ENCODE measurements at places on chromosomes 6 and 20.

GRCh38 chr6:82775361-82775760, 290.3 kb downstream of the UBE3D start:
- DNase-seq: no peak

DNA sequence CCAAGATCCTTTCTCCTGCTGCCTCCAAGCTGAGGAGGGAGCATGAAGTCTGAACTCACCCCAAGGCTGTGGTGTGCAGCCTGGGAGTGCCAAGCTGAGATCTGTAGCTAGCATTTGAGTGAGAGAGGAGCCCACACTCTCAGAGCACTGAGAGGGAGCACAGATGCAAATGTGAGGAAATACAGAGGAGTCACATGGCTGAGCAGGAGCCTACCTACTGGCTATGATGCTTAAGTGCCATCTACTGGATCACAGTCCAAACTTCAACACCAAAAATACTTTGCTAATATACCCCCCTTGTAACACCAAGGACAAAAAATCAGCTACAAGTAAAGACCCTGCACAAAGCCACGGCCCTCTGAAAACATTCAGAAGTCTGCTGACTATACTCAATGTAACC, 94.4 kb upstream of the IMPG1 start:
- DNase-seq: no peak

GRCh38 chr20:12394786-12395185, 477.1 kb downstream of the BTBD3 start:
- no peak for DNase-seq

DNA sequence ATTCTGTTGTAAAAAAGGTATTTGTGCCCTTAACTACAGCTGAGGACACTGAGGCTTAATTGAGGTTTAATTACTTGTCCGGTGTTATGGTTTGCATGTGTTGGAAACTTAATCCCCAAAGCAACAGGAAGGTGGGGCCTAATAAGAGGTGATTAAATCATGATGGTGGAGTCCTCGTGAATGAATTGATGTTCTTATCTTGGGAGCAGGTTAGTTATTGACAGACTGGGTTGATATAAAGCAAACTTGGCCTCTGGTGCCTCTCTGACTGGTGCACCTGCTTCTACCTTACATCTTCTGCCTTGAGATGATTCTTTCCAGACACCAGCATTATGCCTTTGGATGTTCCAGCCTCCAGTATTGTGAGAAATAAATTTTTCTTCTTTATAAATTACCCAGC, 306.5 kb upstream of the HS3ST5 start:
- no peak for DNase-seq

DNA sequence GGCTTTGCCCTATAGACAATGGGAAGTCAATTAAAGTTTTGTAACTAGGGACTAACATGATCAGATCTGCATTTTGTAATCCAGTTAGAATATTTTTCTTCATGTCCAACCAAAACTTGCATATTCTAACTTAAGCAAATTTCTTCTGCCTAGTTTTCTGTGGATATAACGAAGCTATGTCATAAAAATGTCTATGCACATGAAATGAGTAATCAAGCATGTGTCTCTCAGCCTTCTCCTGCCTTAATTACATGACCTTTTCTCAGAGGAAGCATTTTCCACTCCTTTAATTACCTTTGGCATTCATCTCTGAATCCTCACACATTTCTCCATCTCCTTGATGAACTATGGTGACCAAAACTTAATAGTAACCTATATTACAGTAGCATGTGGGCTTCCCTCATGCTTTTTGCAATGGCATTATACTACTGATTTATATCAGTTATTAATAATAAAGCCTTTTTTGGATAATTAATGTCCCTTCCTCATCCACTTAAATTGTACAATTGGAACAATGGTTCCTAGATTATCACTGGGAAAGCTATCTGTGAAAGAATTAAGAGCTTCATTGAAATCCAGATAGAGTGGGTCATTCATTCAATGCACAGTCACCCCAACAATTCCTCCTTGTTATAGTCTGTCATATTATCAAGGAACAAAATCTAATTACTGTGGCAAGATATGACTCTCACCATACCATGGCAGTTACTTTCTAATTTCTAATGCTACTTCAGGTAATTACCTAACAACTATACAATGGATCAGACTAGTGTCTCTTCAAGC, 19.1 kb upstream of the FBXO9 start:
- no peak for DNase-seq

DNA sequence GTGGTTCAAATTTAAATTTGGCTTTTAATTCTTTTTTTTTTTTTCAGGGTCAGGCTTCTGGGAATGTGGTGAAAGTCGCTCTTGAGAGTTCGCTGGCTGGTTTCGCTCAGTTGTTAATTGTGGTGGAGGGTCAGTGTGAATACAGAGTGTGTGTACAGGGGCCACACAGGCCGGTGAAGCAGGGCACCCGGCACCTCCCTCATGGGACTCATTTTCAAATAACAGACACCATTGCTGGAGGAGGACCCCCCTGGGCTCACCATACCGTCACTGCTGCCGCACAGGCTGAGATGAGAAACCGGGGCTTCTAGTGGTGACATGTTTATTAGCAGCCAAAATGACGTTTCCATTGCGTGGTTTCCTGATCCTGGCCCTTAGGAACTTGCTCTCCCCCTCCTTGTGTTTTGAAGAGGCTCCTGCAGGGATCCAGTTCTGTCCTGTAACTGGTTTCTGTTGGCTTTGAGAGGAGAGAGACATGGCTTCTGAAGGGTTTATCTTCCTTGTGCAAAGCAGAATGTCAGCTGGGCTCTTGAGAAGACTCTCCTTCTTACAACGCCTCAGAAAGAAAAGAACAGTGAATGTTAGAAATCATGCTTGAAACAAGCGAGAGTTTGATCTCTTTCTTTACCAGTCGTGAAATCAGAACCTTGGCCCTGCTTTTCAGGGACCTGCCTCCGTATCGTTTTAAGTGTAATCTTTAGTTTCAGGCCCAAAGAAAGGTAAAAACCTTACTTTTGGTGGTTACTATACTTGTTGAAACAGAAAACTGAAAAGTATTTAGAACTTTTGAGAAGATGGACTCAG, 37.8 kb downstream of the DUSP22 start:
- no peak for DNase-seq

GRCh38 chr6:70134542-70134941, 168.3 kb downstream of the COL9A1 start:
- DNase-seq: no peak

DNA sequence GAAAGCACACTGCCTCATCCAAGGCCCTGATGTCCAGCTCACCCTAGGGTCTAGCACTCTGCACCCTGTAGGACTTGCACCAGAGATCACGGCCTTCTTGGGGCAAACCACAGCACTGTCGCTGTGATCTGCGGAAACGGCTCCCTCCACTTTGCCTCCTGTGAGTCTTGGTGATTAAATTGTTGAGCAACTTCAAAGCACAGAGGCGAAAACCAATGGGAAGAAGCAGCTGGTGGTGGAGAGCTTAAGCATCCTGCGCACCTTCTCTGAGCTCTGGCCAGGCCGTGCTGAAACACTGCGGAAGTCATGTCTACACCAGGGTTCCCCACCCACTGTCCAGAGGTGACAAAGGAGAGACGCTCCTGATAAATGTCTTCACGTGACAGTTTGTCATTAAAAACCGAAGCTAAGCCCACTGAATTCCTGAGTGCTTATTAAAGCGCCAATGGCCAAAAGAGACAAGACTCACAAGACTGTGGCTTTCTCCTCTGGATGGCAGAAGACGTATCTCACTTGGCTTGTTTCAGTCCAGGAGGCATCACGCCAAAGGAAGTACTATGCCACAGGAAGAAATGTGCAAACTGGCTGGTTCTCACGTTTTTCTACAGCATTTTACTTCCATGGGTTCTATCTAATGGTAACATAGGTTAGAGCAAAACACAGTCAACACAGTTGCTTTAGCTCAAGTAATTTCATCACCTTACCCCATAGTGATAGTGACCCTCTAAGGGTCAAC, 3.1 kb downstream of the RAMACL start:
- no peak for DNase-seq

DNA sequence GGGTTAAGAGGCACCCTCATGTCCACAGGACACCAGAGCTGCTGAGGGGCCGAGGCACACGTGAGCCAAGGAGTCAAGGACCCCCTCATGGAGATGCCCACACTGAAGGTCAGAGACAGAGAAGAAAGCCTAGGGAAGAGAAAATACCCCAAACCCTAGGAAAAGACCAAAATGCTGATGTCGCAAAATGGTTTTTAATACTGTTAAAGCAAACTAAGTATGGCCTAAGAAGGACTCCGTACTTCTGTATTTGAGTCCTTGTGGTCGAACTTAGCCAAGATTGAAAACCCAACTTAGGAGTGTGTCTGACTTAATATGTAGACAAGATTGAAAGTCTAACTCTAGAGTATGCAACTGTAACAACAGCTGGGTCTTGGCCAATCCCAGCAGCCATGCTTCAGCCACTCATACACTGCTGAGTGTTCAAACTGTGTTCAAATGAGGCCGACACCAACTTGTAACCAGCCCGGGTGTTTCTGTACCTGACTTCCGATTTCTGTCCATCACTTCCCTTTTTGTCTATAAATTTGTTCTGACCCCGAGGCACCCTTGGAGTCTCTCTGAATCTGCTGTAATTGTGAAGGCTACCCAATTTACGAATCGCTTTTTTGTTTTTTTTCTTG, 92.6 kb upstream of the AGPAT4 start:
- DNase-seq: no peak

DNA sequence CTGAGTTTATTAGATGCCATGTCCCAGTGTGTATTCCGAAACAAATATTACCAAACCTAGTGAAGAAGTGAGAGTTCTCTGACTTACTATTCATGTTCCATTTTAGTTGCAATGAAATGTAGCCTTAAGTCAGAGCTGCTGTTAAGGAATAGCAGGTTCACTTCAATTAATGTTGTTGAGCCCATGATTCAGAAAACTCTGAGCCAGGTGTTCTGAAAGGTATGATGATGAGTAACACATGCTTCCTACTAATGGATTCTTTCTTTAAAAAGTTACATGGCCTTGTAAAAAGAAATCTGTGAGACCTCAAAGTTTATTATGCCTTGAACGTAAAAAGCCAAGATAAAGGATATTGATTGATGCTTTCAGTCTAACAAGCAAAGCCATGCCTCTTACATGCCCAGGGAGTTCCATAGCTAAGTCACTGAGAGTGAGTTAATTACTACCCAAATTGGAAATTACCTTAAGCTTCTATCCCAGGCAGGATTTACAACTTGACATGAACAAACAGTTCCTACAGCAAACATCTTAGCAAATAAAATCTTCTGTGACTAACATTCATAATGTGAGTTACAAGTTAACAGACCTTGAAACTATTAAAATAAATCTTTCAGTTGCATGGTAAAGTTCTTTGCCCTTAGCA, 122.9 kb downstream of the AKAP7 start:
- DNase-seq: no peak

- DNase-seq: no peak
Observed at GRCh38 chr6:82030301-82030700, 217.2 kb downstream of the IBTK start.

GRCh38 chr20:57378646-57379262, 12.4 kb upstream of the RBM38 start:
- DNase-seq: no peak

- DNase-seq: no peak
Observed at GRCh38 chr20:8616792-8617191, 452.1 kb upstream of the PLCB4 start.

DNA sequence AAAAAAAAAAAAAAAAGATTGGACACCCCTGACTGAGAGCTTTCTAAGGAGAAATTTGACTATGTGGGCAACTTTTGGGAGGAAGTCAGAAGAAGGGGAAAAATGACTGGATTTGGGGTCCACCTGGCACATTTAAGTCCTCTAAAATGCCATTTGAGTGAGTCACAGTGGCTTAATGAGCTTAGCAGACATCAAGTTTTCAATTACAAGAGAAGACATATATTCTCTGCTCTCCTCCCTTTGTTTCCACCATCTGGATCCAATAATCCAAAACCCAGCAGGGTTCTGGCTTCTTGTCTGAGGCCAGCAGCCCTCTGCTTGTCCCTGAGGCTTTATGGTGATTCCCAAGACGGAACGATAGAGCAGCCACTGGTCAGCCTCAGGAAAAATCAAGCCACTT, 6.9 kb downstream of the PI3 start:
- no peak for DNase-seq

DNA sequence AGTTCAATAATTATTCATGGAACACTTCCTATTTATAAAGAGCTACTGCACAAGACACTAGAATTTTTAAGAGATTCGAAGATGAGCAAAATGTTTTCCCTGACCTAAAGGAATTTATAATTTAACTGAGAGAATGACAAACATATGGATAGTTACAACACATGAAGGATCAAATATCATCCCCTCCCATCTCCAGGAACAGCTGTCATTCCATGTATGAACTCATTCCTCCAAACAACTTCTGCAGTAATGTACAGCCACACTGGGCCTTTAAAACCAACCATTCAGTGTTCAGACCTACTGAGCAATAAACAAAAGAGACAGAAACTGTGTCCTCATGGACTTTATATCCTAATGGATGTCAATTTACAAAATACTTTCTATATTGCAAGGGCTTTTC, 87.8 kb downstream of the KIF16B start:
- no peak for DNase-seq
